Small intestine (tissue), 16 donors: ENCODE measurements at places on chromosomes 6 and 20. TPM values are rescaled to one million over a fixed set of nuclear protein-coding genes. Genes with fewer than 3 reads are reported as not detected.

IRF4 gene
- 3.5 TPM for polyA plus RNA-seq

LTA gene
- not detected for polyA plus RNA-seq

GRCh38 chr6:43835872-43836419 is 65.9 kb downstream of the VEGFA start:
- DNase-seq = no peak

DNA sequence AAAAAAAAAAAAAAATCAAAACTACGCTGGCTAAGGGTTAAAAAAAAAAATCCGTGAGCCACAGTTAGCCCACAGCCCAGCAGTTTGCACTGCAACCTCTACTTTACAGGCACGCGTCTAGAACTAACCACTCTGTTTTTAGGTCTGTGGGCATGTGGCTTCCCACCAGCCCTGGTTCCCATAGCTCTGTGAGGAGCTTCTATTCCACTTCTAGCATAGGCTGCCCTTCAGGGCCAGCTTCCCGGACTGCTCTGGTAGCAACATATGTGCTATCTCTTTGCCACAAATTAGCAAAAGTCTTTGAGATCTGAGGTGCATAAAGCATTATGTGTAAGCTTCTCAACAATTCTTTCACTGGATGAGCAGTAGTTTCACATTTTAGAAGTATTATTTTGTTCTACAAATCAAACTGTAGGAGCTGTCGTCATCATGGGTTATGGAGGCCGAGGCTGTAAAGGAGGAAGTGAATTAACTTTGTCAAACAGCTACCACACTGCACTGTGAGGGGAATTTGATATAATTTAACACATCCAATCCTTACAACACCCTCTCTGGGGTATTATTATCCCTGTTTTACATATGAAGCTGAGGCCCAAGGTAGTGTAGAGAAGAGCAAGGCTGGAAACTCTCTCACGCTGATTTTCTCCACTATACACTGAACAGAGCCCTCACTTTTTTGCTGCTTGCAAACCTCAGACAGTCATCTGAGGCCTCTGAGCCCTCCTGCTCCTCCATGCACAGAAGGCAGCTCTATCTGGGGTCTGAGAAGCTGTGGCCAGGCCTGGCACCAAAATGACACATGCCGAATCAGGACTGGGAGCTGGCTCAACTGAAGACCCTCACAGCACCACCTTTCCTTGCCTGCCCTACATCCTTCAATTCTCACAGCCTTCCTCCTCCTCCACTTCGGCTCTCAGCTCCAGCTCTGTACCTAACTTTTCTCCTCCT is 35.4 kb downstream of the MAN1A1 start:
- DNase-seq = no peak

DNA sequence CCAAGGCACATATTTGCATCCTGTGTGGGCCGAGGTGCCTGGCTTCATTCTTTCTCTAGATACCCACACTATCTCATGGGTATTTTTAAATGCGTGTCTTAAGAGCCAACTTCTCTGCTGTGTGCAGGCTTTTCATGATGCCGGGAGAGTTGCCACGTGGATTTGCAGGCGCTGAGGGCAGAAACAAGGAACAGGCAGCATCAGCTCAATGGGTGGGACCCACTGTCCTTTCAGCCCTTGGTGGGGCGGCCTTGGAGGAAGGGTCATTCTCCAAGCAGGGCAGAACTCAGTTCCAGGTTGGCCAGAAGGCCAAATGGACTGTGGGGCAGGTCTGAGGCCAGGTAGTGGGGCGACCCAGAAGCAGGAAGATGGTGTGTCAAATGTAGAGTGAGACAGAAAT is 84.7 kb downstream of the PHACTR3 start:
- DNase-seq = no peak

GRCh38 chr6:43095939-43096338 is 19.8 kb downstream of the PTK7 start:
- DNase-seq = no peak

- DNase-seq = no peak
Observed at GRCh38 chr6:20927130-20927860, 393.0 kb downstream of the CDKAL1 start.

DNA sequence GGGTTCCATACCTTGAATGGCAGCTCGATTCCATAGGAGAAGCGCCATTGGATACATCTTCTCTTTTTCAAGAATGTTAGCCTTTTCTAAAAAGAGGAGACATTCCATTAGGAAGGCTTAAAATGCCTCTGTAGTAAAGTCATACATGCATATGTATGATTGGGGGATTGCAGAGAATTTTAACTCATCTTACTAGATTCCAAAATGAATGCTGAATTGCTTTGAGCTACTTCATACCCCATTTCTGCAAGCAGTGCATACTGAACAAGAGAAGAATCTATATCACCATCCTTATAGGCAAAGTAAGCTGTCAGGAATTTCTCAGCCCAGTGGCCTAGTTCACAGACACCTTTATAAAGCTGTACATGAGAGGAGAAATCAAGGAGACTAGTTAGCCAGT is 80.3 kb downstream of the NDUFAF5 start:
- no peak for DNase-seq

- DNase-seq = no peak
Observed at GRCh38 chr6:158033077-158033750, 51.6 kb downstream of the SYNJ2 start.

DNA sequence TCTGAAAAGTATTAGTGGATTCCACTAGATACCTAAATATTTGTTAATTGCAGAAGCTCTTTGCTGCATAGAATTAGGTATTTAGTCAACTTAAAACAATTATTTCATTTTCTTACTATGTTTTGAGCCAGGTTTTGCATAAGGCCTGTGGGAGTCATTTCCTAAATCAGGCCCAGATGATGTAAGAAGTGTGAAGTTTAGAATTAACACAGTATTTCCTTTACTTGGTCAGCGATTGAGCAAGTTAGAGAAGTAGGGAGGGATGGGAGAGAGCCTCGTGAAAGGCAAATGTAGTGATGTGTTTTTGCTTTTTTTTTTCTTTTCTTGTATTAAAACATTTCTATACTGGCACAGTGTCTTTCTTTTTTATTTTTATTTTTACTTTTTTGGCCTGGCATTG is 711.1 kb downstream of the HDGFL1 start:
- DNase-seq = no peak
